T-cell (primary cell): ENCODE measurements at places on chromosomes 1 and 21. TPM values are rescaled to one million over a fixed set of nuclear protein-coding genes. Genes with fewer than 3 reads are reported as not detected.

Gene NEK2
- 0.63 TPM for total RNA-seq

Gene TTC13
- total RNA-seq = 44.9 TPM

Gene CYP4X1
- total RNA-seq = not detected

Gene IQCC
- total RNA-seq = 2.3 TPM

Gene DISP1
- 2.8 TPM for total RNA-seq

Gene SELL
- 307 TPM for total RNA-seq
